ENCODE measurements at places on chromosomes 1 and 21.

DNA sequence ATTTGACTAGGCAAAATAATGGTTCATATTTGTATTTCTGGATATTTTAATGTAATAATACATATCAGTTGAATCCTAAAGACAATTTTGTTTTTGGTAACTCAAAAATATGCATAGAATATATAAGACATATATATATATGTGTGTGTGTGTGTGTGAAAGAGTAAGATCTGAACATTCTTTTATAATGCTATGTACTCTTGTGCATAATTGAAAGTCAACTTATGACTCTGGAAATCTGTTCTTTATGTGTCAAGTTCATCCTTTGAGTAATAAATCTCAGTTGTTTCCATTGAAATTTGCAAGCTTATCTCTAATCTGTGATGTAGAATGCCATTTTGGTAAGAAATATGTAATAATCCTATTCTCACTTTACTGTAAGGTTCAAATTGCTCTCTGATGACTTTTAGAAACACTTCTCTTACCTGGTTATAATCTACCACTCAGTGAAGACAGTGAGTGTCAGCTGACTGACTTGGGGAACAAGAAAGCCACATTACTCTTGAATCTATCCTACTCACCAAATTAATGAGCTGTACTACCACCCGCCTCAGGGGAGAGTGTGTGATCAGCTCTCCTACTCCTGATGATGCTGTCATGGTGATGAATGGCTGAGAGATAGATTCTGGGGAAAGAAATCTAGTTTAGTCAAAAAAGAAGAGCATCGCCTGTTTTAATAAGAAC is 15.0 kb upstream of the NEK7 start:
- no peak for DNase-seq

DNA sequence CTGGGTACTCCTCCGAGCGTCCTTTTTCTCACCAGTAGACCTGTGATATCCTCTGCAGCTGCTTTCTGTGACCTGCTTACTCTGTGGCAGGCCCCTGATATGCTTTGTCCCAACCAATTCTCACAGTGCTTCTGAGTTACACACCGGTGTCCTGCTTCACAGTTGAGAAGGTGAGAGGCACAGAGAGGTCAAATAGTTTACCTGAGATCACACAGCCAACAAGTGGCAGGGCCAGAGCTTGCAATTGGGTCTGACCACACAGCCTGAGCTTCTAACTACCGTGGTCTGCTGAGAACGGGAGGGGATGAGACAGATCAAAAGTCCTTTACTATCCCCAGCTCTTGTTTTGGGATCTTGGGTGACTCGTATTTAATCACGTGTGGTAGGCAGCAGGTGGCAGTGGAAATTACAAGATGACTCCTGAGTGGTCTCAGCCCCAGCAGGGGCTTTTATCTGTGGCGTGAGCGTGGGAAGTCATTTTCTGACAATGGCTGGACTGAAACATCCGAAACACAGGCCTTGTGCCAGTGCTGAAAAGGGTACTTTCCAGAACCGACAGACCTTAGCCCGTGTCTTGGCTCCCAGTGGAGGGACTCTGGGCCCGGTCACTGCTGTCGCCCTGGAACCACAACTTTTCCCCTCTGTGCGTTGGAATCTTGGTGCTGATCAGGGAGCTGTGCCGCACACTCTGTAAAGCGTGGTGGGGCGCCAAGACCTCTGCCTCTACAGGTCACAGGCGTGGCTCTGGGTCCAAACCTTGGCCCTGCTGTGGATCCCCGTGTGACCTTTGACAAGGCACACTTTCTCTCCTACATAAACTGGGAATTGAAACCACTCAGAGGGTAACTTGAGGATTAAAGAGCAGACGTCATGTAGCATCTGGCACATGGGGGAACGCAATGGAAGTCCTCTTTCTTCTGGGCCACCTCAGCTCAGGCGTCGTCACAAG is 11.9 kb downstream of the THEMIS2 start:
- no peak for DNase-seq

DNA sequence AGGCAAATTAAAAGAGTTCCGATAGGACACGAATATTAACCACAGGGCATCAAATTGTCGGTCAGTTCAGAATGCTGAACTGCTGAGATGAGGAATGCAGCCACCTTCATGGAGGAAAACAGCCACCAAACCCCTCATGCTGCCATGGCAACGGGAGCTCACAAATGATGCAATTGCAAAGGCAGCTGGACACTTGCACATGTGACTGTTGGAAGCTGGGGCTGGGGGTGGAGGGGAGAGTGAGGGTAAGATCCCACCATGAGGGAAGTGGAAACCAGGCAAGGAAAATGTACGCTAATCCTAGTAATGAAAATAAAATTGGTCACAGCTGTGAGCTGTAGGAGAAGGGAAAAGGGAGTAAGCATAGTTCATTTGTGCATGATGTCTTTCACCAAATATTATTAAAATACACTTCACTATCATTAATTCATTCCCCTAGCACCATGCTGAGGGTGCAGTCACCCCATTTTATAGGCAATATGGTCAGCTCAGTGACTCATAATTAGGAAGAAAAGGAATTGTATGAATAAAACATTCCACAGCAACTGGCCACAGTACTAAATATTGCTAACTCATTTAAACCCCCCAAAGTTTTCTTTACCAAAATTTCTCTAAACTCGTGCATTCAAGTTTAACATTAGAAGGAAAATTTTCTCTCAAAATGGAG is 15.3 kb downstream of the BECN2 start:
- DNase-seq, result no peak

DNA sequence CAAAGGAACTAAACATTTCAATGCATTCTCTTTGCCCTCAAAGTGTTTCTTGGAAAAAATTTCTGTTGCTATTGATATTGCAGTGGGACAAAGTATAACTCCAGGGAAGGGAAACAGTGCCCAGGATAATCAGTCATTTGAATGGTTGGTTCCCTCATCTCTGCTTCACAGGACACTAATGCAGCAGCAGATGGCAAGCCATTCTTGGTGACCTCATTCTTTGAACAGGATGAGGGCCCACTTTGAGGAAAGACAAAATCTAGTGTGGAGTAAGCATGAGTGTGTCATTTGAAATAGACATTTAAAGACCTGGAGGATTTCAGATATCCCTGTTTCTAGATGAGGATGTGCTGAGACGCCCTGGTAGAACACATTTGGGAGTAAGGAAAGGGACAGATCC is 32.3 kb downstream of the CHRM3 start:
- no peak for DNase-seq

GRCh38 chr1:184931566-184931965 is 42.7 kb downstream of the NIBAN1 start:
- DNase-seq, result no peak

- peak; percentile 29 for DNase-seq
Observed at GRCh38 chr1:107405236-107405635, 264.4 kb downstream of the NTNG1 start.

DNA sequence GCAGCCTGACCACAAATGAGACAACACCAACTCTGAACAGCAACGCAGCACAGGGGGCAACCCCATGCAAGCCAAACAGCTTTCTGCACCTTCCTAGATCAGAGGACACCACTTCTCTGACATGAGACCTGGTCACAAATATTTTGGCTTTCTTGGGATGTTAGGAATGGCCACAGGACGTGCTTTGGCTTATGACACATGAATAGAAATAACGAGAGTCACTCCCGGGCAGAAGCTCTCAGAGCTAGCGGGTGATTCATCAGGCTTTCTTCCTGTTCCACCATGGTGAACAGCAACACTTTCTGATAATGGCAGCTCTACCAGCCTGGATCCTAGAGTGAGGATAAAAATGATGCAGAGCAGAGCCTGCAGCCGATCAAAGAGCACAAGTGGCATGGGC is 39.4 kb downstream of the PAFAH2 start:
- no peak for DNase-seq

DNA sequence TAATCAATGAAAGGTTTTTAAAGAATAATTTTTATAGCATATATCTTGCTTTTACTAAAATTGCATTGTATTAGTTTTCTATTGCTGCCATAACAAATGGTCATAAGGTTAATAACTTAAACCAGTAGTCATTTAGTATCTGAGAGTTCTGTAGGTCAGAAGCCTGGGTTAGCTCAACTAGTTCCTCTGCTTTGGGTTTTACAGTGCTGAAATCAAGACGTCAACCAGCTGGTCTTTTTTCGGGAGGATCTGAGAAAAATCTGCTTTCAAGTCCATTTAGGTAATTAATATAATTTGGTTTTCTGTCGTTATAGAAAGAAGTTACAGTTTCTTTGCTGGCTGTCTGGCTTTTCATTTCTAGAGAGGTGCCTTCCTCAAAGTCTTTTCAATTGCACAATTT is 577.7 kb downstream of the MRPL39 start:
- no peak for DNase-seq

GRCh38 chr1:1167841-1168450 is 5.7 kb upstream of the TTLL10 start:
- DNase-seq, result no peak

DNA sequence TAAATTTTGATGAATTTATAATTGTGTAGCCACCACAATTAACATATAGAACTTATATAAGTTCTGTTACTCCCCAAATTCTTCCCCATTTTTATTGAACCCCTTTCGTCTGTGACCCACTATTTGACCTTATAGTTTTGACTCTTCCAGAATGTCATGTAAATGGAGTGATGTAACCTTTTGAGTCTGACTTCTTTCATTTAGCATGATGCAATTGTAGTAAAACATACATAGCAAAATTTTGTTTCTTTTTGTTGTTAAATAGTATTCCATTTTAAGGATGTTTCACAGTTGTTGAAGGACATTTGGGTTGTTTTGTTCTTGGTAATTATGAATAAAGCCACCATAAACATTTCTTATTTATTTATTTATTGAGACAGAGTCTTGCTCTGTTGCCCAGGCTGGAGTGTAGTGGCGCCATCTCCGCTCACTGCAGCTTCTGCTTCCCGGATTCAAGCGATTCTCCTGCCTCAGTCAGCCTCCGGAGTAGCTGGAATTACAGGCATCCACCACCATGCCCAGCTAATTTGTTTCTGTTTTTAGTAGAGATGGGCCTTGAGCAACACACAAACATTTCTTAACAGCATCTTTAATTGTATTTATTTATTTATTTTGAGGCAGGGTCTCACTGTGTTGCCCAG is 33.6 kb downstream of the RPRD2 start:
- DNase-seq, result no peak

DNA sequence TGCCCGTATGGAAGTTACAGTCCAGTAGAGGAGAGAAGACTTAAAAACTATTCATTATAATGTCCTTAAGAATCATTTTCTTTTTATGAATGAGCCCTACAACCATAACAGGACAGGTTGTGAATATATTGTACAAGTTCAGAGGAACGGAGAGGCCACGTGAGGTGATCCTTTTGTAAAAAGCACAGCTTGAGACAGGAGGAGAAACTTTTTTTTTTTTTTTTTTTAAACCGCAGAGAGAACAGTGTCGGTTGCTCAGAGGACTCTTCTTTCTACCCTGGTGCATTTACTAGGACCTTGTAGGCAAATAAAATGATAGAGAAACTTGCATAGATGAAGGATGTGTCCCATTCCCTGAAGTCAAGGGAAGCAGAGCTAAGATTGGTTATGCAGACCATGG is 32.1 kb downstream of the DYRK1A start:
- DNase-seq, result no peak

DNA sequence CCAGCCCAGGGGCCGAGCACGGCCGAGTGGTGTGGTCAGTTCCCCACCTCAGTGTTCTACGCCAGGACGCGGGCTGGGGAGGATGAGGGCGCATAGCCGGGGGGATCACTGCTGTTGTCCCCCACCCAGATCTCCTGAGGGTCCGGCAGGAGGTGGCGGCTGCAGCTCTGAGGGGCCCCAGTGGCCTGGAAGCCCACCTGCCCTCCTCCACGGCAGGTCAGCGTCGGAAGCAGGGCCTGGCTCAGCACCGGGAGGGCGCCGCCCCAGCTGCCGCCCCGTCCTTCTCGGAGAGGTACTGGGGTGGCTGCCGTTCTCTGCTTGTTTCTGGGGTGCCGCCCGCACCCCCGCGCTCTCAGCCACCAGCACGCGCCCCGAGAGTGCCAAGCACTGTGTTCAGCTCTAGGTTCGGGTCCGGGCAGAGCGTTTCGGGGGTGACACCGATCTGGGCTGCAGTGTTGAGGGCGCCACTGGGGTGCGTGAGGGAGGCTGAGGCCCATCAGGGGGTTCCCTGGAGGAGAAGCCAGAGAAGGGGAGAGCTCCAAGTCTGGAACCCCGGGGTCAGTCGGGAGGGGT is 17.4 kb downstream of the SAMD11 start:
- no peak for DNase-seq

DNA sequence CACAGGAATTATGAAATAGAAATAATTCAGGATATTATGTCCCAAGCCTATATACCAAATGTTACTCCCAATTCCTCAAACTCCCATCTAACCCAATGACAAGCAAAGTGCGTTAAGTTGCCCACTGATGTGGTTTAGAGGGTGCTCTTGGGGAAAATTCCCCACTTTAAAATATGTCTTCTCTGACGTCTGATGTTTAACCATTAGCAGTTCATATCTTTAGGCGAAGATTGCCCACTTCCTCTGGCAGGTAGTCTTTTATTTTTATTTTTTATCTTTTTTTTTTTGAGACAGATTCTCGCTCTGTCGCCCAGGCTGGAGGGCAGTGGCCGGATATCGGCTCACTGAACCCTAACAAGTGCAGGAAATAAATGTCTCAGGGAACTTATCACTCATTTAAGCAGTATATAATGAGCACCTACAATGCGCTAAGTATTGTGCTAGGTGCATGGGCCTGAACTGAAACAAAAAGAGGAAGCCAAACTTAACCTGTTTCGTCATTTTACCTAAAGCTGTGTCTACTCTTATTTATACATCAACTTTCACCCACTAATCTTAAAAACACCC is 1.3 kb upstream of the LYST start:
- DNase-seq, result no peak

DNA sequence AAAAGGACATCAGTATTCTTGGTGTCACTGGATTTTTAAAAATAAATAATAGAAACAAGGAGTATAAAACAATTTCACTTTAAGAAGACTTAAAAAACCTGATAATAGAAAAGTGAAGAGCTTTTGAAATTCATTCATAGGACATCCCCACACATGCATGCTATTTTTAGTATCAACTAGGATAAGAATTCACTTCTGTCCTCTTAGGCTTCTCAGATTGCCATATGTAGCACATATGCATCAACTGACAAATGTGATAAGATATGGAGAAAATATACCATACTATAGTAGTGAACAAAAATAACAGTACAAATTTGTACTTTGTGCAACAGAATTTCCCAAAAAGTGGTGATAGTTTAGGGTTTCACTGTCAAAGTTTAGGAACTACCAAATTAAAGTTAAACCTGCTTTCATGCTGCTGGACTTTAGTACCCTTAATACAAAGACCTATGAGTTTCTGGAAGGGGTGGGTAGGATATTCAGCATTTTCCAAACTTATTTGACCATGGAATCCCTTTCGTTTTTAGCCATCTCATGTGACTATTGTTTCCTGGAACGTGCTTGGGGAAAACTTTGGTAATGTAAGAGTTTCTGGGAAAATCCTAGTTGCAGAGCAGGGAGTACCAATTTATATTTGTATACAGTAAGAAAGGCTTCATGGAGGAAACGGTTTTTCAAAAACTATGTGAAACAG is 19.8 kb downstream of the RPRD2 start:
- no peak for DNase-seq

GRCh38 chr1:41870076-41870562 is 48.6 kb downstream of the HIVEP3 start:
- DNase-seq, result no peak

GRCh38 chr1:185720633-185721272 is 13.4 kb upstream of the HMCN1 start:
- DNase-seq, result no peak
